ENCODE measurements at places on chromosomes 1 and 21. TPM values are rescaled to one million over a fixed set of nuclear protein-coding genes. Genes with fewer than 3 reads are reported as not detected.

DNA sequence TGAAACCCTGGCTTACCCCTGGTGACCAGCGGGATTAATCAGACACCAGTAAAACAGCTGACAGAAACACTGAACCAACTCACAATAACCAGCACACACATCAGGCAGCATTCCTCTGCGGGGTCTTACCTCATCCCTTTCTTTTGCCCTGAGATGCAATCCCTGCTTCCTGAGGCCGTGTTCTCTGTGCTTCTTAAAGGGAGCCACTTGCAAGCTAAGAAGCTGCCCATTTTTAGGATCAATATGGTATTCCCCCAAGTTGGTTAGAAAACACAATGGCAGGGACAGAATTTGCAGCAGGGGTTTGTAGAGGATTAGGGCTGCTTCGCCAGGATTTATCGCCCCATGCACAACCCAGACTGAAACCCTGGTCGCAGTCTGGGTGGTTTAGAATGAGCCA is 74.7 kb upstream of the OLIG2 start:
- DNase-seq = no peak

GRCh38 chr1:43558346-43558841 is 27.7 kb downstream of the PTPRF start:
- no peak for DNase-seq

GRCh38 chr1:206551986-206552326 is 44.6 kb downstream of the RASSF5 start:
- no peak for DNase-seq

DNA sequence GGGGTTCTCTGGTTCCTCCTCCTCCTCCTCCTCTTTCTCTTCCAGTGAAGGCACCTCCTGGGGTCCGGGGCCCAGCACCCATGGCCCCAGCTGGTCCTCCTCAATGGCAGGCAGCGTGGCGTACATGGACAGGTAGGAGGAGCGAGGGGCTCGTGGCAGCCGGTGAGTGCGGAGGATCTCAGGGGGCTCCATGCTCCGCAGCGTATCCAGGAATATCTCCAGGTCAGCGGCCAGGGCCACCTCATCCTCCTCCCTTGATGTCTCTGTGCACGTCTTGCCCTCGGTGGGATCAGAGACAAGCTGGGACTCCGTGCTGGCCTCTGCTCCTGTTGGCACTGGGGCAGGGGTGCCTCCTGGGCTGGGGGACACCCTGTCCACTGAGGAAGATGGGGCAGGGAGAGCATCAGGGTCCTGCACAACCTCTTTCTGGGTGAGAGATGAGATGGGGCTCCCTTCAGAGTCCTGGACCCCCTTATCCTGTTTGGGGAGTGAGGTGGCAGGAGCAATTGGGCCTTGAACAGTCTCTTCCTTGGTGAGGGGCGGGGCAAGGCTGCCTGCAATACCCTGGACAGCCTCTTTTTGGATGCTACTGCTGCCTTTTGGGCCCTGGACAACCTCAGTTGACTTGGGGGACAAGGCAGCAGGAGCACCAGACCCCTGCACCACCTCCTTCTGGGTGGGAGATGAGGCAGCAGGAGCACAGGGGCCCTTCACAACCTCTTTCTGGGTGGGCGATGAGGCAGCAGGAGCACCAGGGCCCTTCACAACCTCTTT is 9.6 kb downstream of the CRYBG2 start:
- DNase-seq = no peak

- no peak for DNase-seq
Observed at GRCh38 chr1:23103001-23103889, 65.4 kb downstream of the LUZP1 start.

- DNase-seq = peak; percentile 57
Observed at GRCh38 chr1:65235867-65236805, 73.2 kb upstream of the DNAJC6 start.

- no peak for DNase-seq
Observed at GRCh38 chr1:42993502-42994136, 35.0 kb upstream of the SLC2A1 start.

DNA sequence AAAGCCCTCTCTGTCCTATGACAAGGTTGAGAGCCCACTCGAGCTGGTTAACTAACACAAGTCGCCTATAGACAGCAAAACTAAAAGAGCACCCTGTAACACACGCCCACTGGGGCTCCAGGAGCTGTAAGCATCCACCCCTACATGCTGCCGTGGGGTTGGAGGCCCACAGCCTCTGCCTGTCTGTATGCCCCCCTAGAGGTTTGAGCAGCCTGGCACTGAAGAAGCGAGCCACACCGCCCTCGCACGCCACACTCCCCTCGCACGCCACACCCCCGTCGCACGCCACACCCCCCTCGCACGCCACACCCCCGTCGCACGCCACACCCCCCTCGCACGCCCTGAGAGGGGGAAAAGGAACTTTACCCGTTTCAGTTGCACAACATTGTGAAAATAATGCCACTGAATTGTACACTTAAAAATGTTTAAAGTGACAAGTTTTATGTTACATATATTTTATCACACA is 13.2 kb upstream of the HMGCL start:
- peak; percentile 45 for DNase-seq

DNA sequence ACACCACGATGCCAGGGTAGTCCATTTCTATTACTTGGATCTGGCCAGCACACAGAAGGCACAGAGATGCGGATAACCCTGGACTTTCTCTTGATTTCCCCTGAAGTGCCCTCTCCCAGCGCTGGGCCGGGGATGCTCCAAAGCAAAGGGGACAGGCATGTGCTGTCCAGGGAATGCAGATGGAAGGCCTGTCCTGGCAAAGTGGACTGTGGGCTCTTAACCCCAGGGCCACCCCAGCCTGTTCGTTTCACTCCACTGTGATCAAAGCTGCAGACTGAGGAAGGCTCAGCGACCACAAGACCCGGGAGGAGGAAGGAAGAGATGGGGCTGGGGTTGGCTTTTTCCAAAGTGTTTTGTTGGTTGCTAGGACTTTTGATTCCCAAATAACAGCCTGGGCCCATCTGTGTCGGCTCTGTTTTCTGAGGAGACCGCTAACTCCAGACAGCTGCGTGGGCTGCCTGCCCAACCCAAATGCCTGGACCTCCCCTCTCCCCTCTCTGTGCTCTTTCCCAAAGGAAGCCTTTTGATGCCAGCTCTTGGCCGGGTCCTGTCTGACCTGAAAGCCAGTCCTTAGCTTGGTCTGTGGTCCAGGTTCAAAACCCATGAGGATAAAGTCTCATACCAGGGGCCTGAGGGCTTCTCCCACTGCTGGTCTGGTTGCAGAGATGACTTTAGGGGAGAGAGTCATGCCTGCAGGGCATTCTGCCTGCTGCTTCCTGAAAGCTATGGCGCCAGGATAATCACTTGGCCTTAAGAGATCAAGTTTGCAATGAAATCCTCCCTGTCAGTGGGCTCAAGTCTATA is 119.6 kb upstream of the CD34 start:
- peak; percentile 86 for DNase-seq

GRCh38 chr21:29347274-29347681 is 48.6 kb downstream of the BACH1 start:
- no peak for DNase-seq

DNA sequence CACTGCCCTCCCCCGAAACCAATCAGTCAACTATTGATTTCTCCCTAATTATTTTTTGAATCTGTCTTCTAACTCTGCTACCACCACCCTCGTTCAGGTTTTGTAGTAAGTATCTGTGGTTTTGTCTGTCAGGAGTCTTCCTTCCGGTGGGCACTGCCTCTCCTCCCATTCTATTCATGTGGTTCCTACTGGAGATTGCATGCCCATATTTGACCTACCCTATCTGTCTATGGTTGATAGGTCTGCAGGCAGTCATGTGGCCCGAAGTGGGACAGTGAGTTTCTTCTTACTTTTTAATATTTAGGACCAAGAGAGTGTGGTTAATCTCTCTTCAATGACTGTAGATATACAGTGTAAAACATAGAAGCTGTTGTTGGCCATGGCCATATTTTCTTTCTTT is 17.8 kb upstream of the MAST2 start:
- DNase-seq = no peak

The SLAMF6 gene
- not detected for total RNA-seq

The RGS16 gene
- total RNA-seq = not detected

The EFHD2 gene
- 76.5 TPM for total RNA-seq

The FCN3 gene
- total RNA-seq = not detected

The ADGRL4 gene
- total RNA-seq = 2.0 TPM

The EBNA1BP2 gene
- total RNA-seq = 111 TPM

The CALML6 gene
- total RNA-seq = 0.11 TPM

Measured in LHCN-M2 (cell line).